ENCODE measurements at places on chromosomes 3 and 15.

- no peak for DNase-seq
Measured at GRCh38 chr3:123914829-123915228, 30.7 kb upstream of the MYLK start.

- no peak for DNase-seq
Measured at GRCh38 chr3:53350652-53351051, 3.3 kb upstream of the DCP1A start.

GRCh38 chr3:120244834-120245225, 40.2 kb downstream of the GPR156 start:
- DNase-seq: no peak

DNA sequence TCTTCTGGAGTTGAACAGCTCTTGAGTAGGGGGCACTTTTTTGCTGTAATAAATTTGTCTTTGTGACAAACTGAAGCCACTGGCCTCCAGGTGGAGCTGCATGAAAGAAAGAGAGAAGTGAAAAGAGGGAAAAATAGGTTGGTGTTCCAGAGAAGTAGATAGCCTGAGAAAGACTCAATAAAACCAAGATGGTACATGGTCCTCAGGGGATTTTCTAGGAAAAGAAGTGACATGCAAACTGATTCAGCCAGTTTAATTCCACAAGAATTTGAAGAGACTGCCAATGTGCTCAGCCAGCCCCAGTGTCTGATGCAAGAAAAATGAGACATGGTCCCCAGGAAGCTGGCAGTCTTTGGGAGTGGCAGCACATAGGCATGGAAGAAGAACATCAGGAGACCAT, 152.7 kb downstream of the CD47 start:
- DNase-seq: no peak

DNA sequence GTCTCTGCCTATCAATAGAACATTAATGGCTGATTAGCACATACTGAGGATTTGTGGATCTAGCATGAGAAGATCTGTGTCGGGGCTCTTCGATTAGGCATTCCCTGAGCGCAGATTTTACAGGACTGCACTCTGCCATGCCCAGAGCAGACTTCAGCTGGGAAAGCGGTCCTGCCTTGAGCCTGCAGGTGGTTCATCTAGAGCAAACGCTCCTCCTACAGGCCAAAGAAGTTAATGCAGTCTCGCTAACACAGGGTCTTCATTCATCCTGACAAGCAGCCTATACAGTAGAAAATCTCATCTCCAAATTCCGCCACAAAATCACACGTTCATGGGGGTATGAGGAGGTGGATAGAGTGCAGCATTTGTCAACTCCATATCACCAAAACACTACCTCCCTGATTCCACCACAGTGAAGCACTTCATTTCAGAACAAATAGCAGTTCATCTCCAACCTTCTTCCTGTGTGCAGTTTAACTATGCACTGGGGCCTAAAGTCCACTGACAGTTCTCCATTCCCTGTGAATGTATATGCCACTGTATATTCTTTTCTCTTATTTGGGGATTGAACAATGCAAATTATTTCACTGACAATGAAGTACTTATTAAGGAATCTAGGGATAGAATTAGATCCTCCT, 405.8 kb downstream of the IGSF11 start:
- peak; percentile 73 for DNase-seq

- no peak for DNase-seq
Measured at GRCh38 chr3:151347432-151347831, 18.1 kb upstream of the P2RY13 start.

DNA sequence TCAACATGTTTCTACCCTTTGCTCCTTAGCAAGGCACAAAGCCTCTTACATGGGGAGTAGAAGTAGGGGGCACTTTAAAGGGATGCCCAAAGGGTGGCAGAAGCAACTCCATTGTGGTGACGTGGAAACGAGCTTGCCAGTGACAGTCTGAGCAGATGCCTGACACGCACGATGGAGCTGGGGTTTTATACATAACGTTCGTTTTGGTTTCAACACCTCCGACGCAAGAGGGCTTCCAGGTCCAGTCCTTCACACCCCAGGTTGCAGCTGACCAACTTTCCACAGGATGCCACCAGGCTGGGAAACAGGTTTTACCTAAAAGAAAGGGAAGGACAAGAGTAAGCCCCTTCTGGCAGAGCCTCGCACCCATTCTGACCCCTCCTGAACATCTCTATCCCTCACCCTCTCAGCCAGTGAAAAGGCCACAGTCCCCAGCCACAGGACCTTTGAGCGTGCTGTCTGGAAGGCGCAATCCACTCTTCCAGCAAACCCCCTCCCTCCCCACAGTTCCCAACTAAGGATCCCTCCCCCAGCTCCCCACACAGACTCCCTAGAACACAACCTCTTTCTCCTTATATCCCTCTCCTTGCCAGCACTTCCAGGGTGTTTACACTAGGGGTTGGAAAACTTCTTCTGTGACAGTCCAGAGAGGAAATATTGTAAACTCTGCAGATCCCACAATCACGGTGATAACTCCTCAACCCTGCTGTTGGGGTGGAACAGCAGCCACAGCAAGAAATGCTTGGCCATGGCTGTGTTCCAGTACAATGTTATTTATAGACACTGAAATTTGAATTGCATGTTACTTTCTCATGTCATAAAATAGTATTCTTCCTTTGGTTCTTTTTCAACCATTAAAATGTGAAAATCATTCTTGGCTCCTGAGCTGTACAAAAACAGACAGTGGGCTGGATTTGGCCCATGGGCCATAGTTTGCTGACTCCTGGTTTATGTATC, 36.2 kb downstream of the FAM174B start:
- no peak for DNase-seq

DNA sequence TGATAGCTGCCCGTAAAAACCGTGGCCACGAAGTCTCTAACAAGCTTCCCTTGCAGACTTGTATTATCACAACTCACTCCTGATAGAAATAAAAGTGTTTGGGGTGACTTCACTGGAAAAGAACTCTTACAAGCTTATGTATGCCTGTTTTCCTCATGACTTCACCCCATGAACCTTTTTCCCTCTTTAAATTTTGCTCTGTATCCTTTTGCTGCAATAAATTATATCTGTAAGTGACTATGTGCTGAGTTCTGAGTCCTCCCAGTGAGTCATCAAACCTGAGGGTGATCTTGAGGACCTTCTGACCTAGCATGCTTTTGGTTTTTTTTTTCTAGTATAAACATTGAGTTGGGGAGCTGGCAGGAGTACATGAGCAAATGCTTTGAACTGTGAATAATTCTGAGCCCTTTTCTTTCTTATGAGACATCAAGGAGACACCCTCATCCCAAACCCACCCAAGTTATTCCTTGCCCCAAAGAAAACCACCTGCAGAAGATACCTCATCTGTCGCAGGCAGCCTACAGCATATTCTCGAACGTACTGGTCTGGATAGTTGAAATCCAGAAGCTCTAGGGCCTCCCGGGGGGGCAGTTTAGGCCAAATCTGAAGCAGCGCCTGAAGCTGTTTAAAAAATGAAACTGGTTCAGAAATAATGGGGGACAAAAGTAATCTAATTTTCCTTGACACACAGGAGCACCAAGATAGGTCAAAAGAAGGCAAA, 85.9 kb downstream of the FAIM start:
- DNase-seq: no peak

DNA sequence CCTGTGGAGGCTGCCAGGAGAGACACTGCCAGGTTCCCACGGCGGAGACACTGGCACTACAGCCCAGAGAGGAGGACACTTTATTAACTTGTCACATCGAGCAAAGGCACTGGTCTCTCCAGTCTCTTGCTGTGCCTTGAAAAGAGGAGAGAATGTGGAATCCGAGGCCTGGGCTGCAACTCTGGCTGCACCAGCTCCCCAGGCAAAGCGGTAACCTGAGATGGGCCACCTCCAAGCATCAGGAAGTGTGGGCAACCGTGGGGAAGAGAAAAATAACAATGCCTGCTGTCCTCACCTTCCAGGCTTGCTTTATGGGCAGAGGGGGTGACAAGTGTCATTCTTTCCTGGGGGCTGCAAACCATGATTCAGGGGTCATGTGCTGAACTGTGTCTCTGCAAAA, 91.6 kb upstream of the RGMA start:
- DNase-seq: no peak

GRCh38 chr15:56243163-56244037, at the start of gene RFX7:
Gene RFX7 (minus strand): TSS chr15:56243879. CDS start chr15:56243285, 594 bp downstream.
- peak; percentile 87 for DNase-seq

- DNase-seq: no peak
Measured at GRCh38 chr15:57224664-57225063, 151.6 kb upstream of the CGNL1 start.

GRCh38 chr3:37015642-37016041, 22.3 kb downstream of the MLH1 start:
- DNase-seq: no peak

GRCh38 chr3:113736548-113737089, 9.4 kb downstream of the NAA50 start:
- no peak for DNase-seq

DNA sequence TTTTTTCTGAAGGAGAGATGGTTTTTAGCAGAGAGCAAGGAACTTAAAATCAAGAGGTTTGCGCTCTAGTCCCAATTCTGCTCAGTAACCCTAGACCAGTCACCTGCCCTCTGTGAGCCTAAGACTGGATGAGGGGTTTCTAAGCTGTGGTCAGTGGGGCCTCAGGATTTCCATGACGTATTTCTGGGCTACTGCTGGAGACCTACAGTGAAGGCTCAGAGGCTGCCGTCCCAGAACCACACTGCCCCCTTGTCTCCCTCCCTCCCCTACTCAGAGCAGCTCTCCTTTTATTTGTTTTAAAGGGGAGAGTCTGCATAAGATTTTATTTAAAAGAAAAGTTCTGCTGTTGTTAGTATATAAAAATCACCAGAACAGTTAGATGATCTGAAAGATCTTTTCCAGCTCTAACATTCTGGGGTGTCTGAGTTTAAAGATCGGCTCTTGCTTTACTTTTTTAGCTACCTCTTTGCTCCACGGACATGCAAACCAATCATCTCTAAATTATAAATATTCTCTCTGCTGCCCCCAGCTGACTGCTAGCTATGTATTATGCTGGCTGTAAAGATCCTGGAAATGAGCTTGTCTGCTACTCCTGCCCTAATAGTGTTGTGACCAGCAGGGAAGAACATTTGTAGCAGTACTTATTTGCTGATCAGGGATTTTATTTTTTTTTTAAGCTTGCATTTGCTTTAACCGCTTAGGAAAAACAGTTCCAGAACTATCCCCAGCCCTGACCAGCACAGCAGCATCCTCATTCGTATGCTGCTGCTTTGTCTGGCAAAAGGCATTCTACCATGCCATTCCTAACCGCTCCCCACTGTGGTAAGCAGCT, 28.6 kb upstream of the NDUFB4 start:
- DNase-seq: no peak

GRCh38 chr3:187992609-187993008, 161.3 kb upstream of the LPP start:
- no peak for DNase-seq

DNA sequence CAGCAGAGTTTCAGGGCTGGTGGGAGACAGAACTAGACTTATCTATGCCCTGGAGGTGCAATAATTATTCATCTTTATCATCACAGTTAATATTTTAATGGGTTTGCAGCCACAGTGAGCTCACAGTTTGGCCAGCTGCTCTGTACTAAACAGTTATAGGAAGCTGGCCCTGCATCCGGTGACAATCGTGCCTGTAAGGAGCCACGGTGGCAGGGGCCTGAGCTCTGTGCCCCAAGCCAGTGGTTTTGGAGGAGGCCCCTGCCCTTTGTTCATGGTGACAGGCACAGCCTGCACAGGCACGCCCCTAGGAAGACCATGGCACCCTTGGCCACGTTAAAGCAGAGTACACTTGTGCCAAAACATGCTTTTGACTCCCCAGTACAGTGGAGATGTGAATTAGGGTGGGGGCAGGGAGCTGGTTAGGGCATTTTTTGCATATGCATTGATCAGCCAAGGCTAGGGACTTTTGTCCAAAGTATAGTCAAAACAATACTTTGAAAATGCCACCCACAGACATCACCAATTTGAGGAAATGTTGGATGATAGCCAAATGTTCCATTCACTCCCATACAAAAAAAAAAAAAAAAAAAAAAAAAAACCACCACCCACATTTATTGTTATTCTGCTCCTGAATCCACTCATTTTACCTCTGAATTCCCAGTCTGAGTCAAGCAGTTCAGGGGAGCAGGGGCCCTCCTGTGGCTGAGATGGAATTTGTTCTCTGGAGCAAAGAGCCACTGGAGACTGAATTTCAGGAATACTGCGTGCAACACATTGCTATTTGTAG, 3.4 kb upstream of the RFTN1 start:
- DNase-seq: no peak

- DNase-seq: no peak
Measured at GRCh38 chr15:78837543-78837942, 26.3 kb upstream of the ADAMTS7 start.

DNA sequence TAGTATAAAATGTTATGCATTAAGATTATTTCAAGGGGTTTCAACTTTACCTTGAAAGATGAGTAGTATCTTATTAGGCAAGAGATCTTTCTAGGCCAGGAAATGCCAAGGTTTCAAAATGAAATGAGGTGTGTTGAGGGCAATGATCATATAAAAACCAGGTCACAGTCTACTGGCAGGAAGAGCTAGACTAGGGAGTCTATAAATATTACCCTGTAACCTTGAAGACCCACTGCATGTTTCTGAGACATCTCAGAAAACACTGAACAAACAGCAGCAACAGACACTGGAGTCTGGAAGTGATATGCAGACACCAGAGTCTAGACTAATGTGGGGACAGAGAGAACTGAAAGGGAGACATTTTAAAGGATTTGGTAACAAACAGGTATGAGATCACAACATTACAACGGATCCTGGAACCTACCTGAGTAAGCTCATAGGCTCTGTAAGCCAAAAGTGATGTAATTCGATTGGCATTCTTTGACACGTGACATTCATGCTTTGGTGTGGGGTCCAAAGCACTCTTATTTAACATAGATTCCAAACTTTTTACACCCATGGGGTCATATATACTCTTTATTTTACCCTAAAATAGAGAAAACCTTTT, 15.0 kb downstream of the TASOR start:
- no peak for DNase-seq

- DNase-seq: no peak
Measured at GRCh38 chr3:114442246-114442645, 148.4 kb downstream of the TIGIT start.

- no peak for DNase-seq
Measured at GRCh38 chr3:40088527-40089170, 220.9 kb upstream of the EIF1B start.

GRCh38 chr3:171334465-171334811, 125.8 kb downstream of the TNIK start:
- DNase-seq: no peak

DNA sequence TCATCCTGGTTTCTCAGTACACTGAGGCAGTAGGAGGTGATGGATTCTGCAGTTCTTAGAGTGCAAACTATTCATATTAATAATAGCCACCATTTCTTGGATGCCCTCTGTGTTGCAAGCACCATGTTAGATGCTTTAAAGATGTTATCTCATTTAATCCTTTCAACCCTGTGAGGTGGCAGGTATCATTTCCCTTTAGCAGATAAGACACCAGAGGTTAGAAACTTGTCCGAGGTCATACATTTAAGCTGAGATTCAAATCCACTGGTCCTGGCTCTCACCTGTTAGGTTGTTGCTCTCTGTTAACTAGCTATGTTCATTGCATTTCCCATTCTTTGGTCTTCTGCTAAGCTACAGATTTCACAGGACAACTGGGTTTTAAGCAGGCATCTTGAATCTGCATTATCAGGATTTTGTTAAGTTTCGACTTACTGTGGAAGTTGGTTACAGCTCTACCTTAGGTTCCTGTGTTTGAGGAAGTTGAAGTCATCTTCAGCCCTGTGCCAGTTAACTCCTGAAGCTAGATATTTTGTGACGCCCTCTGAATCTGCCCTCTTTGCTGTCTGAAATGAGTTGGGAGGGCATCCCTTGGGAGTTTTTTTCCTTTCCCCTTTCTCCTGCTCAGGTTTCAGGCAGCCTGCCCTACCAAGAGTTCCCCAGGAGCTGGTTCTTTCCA, 6.4 kb downstream of the PDE8A start:
- no peak for DNase-seq
